ENCODE measurements at places on chromosomes 13 and 19.

DNA sequence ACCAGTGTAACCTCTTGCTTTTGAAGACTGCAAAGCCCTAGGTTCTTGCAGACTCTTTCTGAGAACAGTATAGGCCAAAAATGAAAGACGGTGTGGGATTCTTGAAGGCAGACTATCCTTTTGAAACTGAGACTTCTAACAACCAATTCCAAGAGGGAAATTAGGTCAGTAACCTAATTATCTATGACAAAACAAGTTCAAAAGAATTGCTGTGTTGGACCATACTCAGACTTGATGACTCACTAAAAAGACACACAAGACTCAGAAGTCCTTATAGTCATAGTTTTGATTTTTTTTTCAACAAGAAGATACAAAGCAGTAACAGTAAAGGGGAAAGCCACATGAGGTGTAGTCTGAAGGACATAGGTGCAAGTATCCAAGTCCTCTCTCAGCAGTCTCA is 624.0 kb upstream of the GPC6 start:
- DNase-seq, result no peak

DNA sequence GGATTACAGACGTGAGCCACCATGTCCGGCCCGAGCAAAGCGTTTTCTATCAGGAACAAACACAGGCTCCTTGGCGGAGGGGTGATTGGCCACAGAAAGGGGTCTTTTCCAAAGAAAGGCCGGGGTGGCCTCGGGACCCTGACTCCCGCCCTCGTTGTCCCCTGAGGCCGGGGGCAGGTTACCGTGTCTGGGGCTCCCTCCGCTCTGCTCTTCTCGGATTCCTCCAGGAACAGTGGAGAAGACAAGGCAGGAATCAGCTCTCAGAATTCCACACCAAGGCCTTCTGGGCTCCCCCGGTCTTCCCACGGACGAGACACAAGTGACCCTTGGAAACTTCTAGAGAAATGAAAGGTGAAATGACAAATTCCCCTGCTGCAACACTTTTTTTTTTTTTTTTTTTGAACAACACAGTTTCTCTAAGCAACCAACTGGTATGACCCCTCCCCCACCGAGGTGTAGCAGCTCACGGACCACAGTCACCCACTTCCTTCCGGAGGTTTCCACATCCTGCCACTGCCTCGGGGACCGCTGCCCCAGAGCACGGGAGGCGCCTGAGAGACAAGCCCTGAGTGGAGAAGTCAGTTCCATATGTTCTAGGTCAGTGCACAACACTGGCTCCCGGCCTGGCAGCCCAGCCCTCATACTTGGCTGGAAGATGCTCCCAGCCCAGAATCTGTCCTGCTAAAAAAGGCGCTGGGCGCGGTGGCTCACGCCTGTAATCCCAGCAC is 11.0 kb downstream of the MOB3A start:
- DNase-seq, result peak; percentile 99

DNA sequence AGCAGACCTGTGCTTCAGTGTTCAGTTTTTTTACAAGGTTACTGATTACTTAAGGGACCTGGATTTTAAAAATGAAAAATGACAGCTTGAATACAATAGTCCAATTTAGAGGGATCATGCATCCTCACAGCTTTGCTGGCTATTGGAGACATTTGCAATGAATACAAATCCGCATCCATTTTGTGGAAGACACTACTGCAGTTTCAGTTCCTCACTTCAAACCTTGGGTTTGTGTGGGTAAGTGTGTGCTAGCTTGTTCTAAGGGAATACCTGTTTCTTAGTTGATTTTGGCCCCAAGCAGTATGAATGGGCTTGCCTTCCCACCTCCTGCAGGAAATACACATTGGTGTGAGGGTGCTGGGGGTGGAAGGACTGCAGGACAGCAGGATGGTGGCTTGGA is 222.4 kb downstream of the OLFM4 start:
- no peak for DNase-seq

DNA sequence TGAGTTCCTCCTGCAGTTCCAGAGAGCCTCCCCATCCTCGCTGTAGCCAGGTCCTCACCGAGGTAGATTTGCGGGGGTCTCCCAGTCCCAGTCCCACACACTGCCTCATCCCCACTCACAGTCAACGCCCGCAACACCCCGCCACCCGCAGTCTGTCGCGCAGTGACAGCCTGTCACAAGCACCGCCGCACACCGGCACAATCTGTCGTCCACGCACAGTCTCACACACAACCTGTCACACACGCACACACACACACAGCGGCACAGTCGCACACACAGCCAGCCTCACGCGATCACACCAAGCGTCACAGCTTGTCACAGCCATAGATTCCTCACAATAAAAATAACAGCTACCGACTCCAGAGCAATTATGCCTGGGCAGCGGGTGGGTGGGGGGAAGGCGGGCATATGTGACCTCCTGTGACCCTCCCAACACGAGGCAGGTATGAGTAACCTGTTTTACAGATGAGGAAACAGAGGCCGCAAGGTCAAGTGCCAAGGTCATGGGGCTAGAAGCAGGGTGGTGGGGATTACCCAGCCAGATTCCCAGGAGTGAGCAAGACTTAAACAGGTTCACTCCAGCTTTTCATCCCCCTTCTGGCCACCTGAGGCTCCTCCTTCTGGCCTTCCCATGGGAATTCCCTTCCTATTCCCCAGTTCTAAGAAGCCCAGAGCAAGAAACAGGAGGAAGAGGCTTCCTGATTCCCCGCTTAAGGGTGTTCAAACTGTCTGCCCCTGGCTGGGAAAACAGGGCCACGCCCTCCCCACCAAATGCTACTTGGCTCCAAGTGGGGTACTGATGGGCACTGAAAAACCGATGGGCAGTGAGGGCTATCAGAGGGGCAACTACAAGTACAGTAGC is 13.9 kb downstream of the NFIX start:
- no peak for DNase-seq

- DNase-seq, result no peak
Observed at GRCh38 chr13:53198736-53199135, 170.1 kb downstream of the OLFM4 start.

- DNase-seq, result peak; percentile 13
Observed at GRCh38 chr13:102089177-102089576, 312.7 kb downstream of the FGF14 start.

DNA sequence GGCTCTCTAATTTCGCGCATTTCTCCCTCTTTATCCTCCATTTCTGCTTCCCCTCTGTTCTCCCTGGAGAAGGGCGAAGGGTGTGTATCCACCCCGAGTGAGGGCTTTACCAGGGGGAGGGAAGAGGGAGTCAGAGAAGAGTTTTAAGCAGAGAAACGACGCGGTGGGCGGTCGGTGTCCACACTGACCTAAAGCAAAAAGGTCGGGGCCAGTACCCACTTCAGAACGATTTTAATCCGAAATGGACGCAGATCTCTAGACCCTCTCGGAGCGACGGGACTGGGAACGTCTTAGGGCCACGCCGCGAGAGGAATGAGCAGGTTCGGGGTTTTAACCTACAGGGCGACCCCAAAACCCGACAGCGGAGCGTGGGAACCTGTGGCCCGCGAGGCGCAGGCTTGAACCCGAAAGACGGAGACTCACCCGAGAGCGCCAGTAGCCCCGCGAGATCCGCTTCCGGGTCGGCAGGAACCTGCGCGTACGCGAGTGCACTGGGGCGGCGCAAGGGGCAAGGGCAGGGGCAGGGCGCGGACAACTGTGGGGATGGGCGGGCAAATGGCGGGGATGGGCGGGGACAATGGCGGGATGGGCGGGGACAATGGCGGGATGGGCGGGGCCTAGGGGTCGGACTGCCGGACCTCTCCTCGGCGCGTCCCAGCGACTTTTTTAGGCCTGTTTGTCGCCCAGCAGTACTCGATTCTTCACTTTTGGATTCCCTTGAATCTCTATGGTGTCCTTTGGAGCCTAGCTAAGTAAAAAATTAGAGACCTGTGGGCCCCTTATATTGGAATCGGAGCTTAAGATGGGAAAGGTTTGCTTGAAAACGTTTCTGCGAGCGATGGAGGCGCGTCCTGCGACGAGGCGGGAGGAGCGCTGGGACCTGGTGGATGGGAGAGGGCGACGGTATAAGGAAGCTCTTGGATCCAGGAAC is at the start of gene ZNF677:
TSS of gene ZNF677 (minus strand) at position 463 of the 931 bp plus-strand sequence. CDS start 3,323 bp downstream, outside the sequence.
- DNase-seq, result no peak

DNA sequence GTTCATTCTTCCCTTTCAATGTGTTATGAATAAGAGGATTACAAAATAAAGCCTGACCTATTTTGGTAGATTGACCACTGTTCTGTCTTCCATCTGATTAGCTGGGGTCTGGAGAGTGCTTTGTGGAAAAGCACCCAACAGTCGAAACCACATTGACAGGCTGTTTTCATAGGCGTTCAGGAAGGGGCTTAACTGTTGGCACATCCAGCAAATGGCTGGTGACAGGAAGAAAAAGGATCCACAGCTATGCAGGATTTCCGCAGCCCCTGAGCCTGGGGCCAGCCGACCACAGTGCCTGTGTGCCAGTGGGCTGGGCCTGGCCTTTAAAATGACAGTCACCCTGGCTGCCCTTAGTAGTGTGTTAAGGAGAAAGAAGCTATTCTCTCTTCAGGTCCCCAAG is 113.3 kb downstream of the SIPA1L3 start:
- DNase-seq, result peak; percentile 98

DNA sequence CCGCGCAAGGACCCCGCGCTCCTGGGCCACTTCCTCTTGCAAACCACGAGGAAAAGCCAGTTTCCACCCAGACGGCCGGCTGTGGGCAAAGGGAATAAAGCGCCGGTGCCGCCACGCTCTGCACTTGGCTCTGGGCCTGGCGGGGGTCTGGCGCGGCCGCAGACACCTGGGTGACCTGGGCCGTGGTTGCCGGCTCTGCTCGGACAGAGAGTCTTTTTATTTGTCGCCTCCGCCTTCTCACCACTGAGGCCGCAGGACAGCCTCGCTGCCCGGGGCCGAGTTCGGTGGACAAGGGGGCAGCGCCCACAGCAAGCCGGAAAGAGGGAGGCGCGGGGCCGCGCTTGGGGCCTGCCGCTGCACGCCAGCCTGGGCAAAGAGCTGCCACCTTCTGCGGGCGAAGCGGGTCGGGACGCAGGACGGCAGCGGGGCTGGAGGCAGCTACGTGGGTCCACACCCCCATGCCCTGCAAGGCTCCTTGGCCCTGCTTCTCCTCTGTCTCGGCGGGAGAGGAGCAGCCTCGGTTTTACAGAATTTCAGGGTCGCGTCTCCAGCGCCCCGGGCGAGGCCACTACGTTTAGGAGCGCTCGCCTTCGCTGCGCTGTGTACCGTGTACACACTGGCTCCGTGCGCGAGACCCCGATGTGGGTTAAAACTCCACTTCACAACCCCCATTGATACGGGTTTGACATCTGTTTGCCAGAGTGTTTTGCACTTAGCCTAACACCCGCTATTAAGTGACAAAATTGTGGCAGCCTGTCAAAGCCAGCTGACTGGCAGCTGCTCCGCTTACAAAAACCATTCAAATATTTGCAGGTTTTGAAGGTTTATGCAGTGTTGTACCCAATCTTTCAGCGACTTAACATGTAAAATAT is 13.0 kb upstream of the SOX1 start:
- no peak for DNase-seq

DNA sequence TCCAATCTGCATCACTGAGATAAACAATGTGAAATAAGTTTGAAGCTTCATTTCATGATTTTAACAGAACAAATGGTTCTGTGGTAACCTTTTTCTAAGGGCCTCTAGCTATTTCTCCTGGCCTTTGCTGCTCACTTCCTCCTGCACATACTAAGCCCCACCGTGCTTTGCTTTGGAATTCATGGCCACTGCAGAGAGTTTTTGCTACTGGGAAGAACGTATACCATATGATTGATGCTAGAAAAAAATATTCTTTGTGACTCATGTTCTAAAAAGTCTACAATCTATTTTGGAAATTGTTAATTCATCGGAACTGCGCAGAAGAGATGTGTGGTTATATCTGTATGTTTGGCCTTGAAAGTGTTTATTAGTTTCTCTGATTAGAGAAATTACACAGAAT is 747.3 kb downstream of the PCDH9 start:
- no peak for DNase-seq

GRCh38 chr19:18160493-18160970 is 7.6 kb downstream of the PIK3R2 start:
- no peak for DNase-seq

All from Kasumi-1 (cell line).